ENCODE measurements at places on chromosomes 16 and 17. TPM values are rescaled to one million over a fixed set of nuclear protein-coding genes. Genes with fewer than 3 reads are reported as not detected.

NEUROD2 gene
- total RNA-seq, result not detected

ARHGAP23 gene
- 46.2 TPM for total RNA-seq

SDR42E2 gene
- total RNA-seq, result not detected

ZG16B gene
- 0.68 TPM for total RNA-seq

LAT gene
- total RNA-seq, result 1.2 TPM

TBX21 gene
- not detected for total RNA-seq

KRT36 gene
- not detected for total RNA-seq

PLK1 gene
- total RNA-seq, result 55.4 TPM

PYY gene
- not detected for total RNA-seq

RASD1 gene
- 0.11 TPM for total RNA-seq

KRT16 gene
- total RNA-seq, result 208 TPM

KRTAP2-2 gene
- total RNA-seq, result not detected
